ENCODE measurements at places on chromosomes 16 and 17.

- DNase-seq = peak; percentile 80
These were observed 1.3 kb upstream of the SENP3 start for GRCh38 chr17:7560172-7561027.

- peak; percentile 33 for DNase-seq
These were observed at the start of gene HBQ1 for GRCh38 chr16:180101-180675. Gene HBQ1 (plus strand): TSS chr16:180459. CDS start chr16:180487, 28 bp downstream.

DNA sequence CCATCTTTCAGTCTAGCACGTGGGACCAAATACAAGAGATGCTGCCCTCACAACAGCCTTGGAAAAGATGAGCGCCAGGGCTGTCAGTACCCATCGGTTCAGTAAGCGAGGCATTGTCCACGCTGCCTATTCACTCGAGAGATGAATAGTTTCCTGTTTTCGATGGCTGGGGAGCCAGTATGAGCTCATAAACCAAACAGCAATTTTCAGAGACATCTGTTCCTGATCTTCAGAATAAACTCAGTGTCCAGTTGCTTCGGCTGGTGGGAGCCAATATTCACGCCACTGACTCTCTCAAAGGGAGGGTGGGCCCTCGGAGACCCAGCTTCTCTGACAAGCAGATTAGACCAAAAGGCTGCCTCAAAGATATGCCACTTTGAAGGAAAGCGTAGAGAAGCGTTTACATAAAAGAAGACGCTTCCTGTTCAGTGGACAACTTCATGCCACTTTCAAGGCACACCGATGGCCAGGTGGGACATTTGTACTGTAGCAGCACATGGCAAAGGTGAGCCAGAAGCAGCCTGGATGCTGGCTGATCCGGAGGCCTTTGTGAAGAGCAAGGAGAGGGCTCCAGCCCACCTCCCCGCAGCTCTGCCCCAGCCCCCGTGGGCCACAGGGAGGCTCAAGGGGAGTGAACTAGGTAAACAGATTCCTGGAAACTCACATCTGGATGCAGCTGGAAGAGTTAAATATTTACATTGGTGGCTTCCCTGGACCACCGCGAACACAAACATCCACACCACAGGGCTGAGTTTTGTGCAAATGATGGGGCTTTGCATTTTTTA, 6.0 kb downstream of the TIMM22 start:
- DNase-seq = no peak

- DNase-seq = no peak
These were observed 810.4 kb upstream of the KIF2B start for GRCh38 chr17:53012364-53012763.

GRCh38 chr17:50386510-50386909, 10.8 kb downstream of the LRRC59 start:
- DNase-seq = no peak

GRCh38 chr17:63835167-63835720, 7.2 kb downstream of the SMARCD2 start:
- DNase-seq = no peak

All from epithelial cell of esophagus (primary cell).